ENCODE measurements at places on chromosomes 11 and 22. TPM values are rescaled to one million over a fixed set of nuclear protein-coding genes. Genes with fewer than 3 reads are reported as not detected.

LARGE2 gene
- 0.09 TPM for total RNA-seq

RIMBP3C gene
- total RNA-seq: 0.14 TPM

TST gene
- total RNA-seq: 34.2 TPM

CALCA gene
- not detected for total RNA-seq

LMO2 gene
- total RNA-seq: 0.14 TPM

MS4A4A gene
- not detected for total RNA-seq

Data from smooth muscle cell of bladder (primary cell).